ENCODE measurements at places on chromosomes 2 and 18.
A peak's percentile ranks its signal among the peaks of the same experiment; 100 is the strongest.

DNA sequence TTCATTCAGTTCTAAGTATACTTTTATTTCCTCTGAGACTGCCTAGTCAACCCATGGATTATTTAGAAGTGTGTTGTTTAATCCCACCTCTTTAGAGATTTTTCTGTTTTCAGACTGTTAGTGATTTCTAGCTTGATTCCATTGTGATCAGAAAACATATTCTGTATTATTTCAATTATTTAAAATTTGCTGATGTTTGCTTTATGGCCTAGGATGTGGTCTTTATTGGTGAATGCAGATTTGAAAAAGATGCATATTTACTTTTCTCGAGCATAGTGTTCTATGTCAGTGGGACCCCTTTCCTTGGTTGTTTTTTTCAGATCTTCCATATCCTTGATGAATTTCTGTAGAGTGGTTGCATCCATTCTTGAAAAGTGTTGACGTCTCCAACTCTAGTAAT lies 487.2 kb upstream of the HS6ST1 start:
- no peak for DNase-seq

GRCh38 chr2:202104286-202104870 lies 31.3 kb downstream of the KIAA2012 start:
- no peak for DNase-seq

- no peak for DNase-seq
Measured at GRCh38 chr2:205473791-205474190, 208.5 kb upstream of the NRP2 start.

- peak; percentile 47 for DNase-seq
Measured at GRCh38 chr2:19866771-19867170, 35.0 kb downstream of the TTC32 start.

GRCh38 chr18:6729247-6730091 lies at the start of gene ARHGAP28:
TSS of gene ARHGAP28 (plus strand) at chr18:6729716. CDS start at chr18:6729822, 106 bp downstream.
- no peak for DNase-seq

DNA sequence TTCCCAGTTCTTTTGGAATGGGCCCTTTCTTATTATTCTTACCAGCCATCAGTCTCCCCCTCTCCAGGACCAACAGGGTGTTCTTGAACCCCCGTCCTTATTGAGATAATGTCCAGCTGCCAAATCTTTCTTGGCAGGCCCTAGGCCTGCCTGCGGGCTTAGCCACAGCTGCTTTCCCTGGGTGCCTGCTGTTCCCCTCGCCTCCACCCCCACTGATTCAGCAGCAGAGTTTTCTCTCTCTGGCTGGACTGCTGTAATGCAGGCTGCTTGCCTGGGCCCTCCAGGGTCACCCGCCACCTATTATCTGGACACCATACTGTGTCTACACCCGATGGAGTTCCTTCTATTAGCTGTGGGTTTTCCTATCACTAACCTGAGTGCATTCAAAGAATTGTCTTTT lies 395.4 kb upstream of the ATP5MC3 start:
- no peak for DNase-seq

DNA sequence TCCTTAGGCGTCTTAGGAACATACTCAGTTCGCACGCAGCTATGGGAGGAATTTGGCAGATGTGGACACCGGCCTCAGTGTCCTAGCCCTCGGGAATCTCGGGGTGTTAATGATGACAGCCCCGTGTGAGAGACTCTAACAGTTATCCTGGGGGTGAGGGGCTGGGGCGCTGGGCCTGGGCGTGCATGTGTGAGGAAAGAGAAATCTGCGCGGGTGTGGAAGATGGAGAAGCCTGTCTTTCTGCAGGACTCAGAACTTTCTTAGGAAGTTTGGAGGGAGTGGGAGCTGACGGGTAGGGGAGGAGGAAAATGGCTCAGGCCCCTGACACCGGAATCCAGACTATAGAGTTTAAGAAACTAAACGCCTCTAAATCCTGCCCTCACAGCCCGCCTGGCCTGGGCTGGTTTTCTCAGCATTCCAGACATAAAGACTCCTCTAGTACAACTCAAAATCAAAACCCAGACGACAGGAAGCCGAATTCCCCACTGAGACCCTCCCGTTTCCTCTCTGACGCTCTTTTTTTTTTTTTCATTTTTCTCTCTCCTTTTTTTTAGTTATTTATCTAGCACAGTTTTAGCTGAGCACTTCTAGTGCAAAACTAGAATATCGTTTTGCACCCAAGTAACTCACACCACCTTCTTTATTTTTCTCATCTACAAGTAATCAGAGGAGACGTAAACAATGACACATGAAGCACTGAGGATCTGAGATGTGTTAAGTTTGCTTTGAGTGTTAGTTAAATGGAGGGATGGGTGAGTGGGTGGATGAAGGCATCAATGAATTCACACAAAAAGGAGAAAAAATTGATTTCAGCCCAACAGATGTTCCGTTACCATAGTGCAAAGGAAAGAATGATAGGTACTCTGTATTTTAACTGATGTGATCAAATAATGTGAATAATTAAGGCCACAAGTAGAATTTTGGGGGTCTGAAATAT lies 1.2 kb upstream of the HAAO start:
- no peak for DNase-seq

DNA sequence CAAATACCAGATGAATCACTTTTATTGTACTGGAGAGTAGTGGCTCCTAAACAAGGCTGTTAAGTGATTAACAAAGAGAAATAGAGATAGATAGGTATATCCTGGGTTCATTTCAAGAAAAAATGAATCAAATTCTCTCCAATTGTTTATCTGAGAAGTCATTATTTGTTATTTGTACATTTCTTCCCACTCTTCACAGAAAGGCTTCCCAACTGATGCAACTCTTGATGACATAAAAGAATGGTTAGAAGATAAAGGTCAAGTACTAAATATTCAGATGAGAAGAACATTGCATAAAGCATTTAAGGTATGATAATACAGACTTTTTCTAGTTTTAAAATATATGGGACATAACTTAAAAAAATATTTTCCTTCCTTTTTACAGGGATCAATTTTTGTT lies 7.9 kb downstream of the SSB start:
- no peak for DNase-seq

GRCh38 chr2:6944555-6944954 lies 27.3 kb downstream of the RNF144A start:
- DNase-seq, result no peak

DNA sequence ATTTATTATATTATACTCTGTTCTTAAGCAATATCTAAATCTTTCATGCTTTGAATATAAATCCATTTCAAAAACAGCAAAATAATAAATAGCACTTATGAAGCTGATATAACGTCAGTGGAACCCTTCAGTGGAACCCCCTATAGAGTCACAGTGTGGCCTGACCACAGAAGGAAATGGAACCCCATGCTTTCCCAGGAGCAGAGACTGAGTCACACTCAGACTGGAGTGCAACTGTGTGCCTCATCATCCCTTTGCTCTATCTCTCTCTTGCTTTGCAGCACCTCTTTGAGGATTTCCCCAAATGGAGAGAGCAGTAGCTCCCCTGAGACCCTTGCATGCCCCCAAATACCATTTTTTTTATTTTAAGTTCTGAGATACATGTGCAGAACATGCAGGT lies 13.1 kb downstream of the NXPH2 start:
- no peak for DNase-seq

- no peak for DNase-seq
Measured at GRCh38 chr2:16162491-16163040, 222.2 kb downstream of the MYCN start.

DNA sequence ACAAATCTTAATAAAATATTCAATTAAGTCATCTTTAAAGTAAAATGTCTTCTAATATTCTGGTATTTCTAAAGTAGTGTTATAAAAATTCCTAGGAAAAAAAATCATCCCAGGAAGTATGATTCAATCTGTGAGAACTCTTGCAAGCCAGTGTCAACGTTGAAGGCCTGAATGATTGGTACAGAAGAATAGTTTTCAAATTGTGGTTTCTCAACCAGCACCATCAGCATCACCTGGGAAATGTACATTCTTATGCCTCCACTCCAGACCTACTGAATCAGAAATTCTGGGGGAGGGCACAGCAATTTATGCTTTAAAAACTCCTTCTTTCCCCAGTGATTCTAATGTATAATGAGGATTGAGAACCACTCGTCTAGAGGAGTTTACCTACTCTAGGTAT lies 62.3 kb upstream of the C2orf15 start:
- DNase-seq, result no peak

DNA sequence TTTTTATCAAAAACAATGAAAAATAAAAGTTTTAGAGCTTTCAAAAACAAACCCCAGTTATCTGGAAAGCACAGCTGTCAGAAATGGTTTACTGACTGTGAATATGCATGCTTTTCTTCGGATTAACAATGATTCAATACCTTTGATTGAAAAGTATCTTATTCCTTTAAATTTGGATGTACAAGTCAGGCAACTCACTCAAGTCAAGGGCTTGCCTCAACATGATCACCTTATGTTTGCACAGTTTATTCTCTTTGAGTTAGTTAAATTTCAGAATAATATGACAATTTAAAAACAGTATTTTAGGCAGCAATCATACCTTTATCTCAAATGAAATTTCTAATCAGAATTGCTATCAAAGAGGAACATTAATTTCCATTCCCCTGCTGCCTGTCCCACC lies 108.8 kb upstream of the FOSL2 start:
- no peak for DNase-seq

DNA sequence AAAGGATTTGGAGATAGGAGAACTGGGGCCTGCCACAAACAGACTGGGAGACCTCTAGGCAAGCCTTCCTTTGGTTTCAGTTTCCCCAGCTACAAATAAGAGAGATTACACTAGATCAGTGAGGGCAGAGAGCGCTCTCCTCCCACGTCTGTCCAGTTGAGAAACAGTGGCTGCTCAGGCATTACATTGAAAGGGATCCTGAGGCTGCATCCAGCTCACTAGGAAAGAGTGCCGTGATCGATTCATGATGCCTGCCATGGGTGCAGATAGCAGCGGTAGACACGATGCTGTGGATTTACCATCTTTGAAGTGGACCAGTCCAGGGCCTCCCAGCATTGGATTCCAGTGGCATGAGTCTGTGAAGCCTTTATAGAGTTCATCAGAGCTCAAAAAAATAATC lies 62.6 kb downstream of the EN1 start:
- no peak for DNase-seq

- no peak for DNase-seq
Measured at GRCh38 chr2:157085522-157085921, 172.0 kb upstream of the GALNT5 start.

DNA sequence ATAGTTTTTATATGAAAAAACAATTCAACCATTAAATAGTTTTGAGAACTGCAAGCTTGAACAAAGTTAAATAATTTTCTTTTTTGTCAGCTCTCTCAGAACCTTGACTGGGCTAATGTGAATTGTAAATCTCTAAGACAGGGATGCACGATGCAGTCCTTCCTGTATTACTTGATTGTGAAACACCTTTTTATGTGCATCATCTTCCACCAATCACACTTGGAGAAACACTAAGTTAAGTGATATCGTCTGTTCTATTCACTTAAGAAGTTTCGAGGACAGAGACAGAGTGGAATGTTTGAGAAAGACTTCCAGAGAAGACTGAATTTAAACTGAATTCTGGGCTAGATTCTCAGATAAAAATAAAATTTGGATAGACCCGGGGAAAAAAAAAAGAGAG lies 238.2 kb downstream of the MREG start:
- no peak for DNase-seq

DNA sequence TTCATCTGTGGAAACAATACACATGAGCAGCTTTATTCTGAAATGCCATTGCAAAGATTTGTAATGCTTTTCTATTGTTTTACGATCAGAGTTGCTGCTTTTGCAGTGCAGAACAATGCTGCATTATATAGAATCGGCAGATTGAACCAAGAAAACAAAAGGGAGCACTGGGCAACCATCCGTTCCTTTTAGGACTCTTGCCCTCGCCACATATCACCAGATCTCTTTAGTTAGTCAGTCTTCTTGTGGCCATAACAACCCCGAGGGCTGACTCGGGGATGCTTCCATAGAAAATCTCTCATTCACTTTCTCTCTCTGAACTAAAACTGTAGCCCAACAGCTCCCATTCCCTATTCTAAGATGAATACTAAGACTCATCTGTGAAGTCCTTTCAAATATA lies 340.4 kb downstream of the NRXN1 start:
- DNase-seq, result no peak

GRCh38 chr2:235810846-235811245 lies 317.0 kb downstream of the AGAP1 start:
- no peak for DNase-seq

GRCh38 chr18:11678211-11678610 lies 10.9 kb upstream of the GNAL start:
- no peak for DNase-seq

DNA sequence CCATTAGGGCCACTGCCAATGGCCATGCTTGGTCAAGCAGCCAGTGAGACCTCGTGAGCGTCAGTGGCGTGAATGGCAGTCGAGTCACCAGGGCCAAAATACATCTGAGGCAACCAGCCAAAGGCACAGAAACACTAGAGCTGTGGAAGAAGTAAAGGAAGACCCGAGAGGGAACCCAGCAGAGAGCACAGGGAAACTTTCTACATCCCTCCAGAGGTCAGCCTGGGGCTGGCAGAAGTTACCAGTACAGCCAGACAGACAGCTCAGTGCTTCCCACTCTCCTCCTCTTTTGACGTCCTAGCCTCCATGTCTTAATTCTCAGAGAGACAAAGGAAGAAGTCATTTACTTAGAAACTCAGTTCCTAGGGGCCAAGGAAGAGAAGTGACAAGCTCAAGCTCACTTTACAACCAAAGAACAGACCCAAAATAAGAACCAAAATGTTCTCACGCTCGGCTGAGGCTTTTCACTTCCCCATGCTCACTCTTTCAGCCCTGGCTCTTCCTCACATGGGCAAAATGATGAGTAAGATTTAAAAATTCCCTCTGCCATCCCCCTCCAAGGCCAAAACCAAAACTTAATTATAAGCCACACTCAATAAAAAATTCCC lies 8.7 kb downstream of the CYRIA start:
- no peak for DNase-seq

DNA sequence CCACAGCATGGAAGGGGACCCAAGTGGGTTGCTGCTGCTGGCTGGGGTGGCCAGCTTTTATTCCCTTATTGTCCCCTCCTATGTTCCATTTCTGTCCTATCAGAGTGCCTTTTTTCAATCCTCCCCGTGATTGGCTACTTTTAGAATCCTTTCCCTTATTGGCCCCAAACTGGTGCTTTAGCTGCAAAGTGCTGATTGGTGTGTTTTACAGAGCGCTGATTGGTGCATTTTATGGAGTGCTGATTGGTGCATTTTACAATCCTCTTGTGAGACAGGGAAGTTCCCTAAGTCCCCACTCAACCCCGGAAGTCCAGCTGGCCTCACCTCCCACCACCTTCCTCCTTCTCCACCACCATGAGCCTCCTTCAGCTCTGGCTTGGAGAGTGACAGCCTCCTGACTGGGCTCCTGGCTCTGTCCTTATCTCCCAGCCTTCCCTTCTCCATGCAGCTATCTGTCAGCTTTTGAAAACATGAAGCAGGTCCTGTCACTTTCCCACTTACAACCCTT lies 20.7 kb upstream of the PLB1 start:
- no peak for DNase-seq

DNA sequence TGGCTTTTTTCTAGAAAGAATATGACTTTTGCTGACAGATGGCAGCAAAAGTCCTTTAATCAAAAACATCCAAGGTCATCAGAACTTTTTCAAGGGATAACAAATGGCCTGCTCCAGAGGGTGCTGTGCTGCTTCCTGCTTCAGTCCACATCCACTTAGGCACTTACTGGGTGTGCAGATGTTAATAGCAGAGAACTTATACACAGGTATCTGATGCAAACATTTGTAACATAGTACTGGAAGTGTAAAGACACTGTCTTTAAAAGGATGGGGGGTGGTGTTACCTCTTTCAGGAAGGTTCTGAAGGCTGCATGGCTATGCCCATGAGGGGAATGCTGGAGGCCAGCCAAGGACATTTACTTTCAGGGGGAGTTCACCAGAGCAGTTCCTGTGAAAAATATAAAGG lies 5.5 kb downstream of the HOXD8 start:
- no peak for DNase-seq
